ENCODE measurements at places on chromosomes 7 and 10. TPM values are rescaled to one million over a fixed set of nuclear protein-coding genes. Genes with fewer than 3 reads are reported as not detected.

TASOR2 gene
- total RNA-seq, result 48.5 TPM

TMEM196 gene
- not detected for total RNA-seq

- no peak for DNase-seq
Observed at GRCh38 chr10:67925449-67926005, 41.1 kb downstream of the SIRT1 start.

DNA sequence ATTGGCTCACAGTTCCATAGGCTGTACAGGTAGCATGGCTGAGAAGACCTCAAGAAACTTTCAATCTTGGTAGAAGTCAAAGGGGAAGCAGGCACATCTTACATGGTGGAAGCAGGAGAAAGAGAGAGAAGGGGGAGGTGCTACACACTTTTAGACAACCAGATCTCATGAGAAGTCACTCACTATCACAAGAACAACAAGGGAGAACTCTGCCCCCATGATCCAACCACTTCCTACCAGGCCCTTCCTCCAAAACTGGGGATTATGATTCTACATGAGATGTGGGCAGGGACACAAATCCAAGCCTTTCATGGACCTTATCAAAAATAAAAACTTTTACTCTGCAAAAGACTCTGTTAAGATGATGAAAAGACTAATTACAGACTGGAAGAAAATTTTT lies 183.2 kb upstream of the TRIM24 start:
- DNase-seq, result no peak

SMKR1 gene
- 2.0 TPM for total RNA-seq

DNA sequence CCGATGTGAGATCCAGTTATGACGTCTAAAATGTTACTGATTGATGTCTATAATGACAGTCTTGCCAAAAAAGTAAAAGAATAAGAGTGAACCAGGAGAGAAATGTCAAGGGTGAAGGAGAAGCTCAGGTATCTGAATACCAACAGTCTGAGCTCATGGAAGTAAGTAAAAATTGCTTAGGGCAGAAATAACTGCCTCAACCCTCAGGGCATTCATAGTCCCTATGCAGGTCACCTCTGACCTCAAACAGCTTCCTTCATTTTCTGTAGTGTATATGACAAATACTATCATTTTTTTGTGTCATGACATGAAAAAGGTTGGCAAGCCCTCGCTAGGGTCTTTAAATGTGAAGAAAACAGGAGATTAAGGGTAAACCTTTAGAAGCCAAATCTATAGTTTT lies 41.0 kb upstream of the MRPS16 start:
- DNase-seq, result no peak

DNA sequence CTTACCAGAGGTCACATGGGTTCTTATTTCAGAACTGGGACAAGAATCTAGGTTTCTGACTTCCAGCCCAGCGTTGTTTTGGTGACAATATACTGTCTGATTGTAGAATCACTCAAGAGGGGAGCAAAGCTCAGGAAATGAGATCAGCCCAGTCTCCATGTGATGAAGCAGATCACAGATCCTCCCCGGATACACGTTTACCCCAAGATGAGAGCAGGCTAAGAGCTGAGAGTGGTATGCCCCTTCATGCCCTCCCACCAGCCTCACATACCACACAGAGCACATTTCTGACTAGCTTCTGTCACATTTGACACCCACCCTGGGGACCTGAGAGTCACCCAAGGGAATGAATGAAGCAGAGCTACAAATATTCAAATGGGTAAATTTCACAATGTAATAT lies 27.1 kb upstream of the PRKCQ start:
- DNase-seq, result no peak

- DNase-seq, result no peak
Observed at GRCh38 chr10:8296090-8296733, 241.7 kb downstream of the GATA3 start.

DNA sequence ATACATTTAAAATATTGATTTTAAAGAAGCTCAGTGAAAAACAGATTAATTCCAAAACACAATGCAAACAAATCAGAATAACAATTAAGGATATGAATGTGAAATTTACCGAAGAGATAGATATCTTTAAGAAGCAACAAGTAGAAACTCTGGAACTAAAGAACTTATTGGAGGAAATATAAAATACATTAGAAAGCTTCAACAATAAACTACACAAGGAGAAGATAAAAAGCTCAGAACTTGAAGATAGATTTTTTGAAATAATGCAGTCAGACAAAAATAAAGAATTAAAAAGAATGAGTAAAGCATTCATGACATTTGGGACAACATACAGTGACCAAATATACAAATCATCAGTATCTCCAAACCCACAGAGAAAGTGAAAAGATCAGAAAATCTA lies 43.2 kb downstream of the HIBADH start:
- no peak for DNase-seq

STEAP4 gene
- 9.8 TPM for total RNA-seq

OPALIN gene
- not detected for total RNA-seq

INA gene
- 0.40 TPM for total RNA-seq

GRCh38 chr10:79498291-79498829 lies 14.0 kb upstream of the EIF5AL1 start:
- DNase-seq, result no peak

DNA sequence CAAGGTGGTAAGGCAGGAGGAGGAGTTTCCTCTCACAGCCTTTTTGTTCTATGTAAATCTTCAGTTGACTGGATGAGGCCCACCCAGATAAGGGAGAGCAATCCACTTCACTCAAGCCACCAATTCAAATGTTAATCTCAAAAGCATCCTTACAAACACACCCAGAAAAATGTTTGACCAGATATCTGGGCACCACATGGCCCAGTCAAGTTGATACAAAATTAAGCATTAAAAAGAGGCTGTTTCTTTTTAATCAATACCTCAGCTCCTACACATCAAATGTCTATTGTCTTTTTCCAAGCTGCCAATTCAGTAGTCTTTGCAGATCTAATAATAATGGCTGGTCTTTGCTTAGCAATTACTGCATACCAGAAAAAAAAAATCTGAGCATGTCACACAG lies 18.0 kb upstream of the LYZL1 start:
- no peak for DNase-seq

TEX36 gene
- not detected for total RNA-seq

DNA sequence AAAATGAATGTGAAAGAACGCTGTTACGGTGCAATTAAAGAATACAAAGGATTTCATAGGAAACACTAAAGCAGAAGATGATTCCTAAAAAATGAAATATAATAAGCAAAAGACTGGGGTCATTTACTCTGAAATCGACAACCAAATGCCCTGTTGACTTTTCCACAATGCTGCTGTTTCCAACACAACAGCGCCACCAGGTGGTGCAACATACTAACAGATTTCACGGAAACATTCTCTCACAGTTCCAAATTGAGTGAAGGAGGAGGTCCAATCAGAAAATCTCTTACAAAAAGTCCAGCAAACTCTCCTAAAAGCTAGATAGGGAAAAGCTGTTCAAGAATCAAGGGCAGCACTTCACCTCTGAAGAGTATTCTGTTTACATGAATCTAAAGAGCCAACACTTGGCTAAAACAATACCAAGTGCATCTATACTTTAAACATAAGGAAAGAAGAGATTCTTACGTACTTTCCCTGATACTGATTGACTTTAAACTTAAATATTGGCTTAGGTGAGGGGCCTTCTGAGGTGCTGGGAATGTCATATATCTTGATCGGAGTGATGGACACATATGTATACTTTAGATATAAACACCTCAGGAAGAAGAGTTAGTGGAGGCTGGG lies 55.9 kb downstream of the UPF2 start:
- DNase-seq, result peak; percentile 79

- DNase-seq, result peak; percentile 63
Observed at GRCh38 chr10:75662715-75663114, 231.3 kb downstream of the LRMDA start.

PTPN20 gene
- 3.1 TPM for total RNA-seq

DNA sequence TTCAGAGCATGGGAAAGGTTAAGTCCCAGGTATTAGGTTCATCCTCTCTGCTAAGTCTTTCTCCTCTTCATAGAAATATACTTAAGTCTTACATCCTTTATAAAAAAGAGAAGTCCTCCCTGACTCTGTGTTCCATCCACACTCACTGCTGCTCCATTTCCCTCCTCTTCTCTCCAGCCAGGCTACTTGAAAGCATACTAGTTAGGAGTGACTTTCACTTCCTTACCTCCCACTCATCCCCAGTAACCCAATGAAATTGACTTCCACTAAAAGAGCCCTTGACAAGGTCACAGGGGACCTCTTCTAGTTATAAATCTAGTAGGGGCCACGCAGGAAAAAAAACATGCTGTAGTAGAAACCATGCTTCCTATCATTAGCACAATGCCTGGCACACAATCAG lies 133.1 kb upstream of the AGK start:
- no peak for DNase-seq

RHBDD2 gene
- total RNA-seq, result 56.4 TPM

GRCh38 chr10:32481606-32482005 lies 35.7 kb downstream of the CCDC7 start:
- DNase-seq, result no peak

DNA sequence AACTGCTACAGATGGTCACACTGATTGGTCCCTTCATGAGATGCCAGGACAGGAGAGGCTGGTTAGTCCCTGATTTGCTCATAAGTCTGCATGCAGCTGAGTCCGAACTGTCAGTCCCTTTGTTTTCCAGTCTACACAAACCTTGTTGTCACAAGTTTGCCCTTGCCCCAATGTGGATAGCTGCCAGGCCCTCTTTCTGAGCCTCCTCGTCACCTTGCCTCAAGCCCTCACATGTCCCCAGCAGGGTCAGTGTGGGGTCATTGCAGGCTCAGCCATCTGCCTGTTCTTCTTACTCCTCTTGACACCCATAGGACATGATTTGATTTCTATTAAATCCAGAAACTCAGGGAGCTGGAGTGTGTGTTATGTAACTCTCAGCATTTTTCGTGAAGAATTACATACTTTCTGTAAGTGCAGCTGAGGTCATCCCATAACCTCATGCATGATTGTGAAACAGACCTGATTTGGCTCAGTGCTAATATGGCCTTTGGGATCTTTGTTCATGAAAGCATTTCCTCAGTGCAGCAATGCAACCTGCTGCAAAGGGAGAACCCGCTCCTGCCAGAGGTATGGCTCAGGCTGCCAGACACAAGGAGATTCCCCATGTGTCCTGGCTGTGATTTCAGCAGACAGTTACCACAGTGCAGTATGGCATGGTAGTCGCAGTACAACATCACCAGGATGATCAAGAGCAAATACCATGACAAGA lies 70.0 kb upstream of the ZMIZ2 start:
- no peak for DNase-seq

GRCh38 chr7:44498230-44498954 lies 7.9 kb upstream of the NUDCD3 start:
- DNase-seq, result no peak

DNA sequence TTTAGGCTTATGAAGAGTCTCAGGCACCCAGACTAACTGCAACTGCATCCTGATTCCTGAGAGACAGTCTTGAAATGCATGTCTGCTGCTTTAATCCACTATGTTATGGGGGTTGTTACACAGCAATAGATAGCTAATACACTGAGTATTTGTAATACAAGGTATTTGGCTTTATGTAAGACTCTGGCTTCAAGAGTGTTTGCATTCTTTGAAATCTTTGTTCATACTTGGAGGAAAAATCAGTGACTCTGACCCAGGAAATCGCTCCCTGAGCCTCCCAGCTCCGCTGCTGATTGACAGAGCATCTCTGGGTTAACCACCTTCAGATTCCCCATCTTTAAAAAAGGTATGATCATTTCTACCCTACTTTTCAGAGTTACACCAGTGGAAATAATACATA lies 133.9 kb downstream of the MTPAP start:
- no peak for DNase-seq

GRCh38 chr7:2261611-2262010 lies 19.6 kb downstream of the NUDT1 start:
- DNase-seq, result no peak
